Hepatic stellate cell (primary cell): ENCODE measurements at places on chromosomes 5 and 9.

GRCh38 chr5:43601454-43602260 is 1.3 kb upstream of the NNT start:
- DNase-seq: peak; percentile 41

DNA sequence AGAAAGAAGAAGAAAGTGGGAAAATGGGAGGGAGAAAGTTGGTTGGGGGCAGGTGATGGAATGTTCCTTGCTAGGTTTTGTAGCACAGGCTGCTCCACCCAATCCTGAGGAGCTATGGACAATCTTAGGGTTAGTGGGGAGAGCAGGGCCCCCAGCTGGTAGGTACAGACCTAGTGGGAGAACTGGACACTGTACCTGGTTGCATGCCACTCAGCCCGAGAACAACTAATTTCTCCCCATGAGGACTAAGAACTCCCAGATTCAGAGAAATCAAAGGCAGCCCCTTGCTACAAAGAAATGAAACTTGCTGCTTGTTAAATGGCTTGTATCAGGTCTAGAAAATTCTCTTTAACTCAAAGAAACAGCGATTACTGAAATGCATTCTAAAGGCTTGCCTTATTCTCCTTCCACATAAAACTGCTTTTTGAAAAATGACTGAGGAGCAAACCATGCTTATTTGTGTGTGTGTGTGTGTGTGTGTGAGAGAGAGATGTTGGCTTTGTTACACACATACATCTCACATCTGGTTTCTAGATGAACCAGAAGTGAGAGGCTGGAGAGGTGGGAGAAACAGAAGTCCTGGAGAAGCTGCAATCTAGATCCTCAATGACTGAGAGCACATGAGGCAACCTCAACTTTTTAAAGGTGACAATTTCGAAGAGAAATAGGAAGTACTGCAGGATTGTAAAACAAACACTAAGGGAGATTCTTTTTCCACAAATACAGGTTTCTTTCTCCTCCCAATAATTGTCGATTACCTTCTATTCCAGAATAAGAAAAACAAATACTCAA is 28.9 kb downstream of the FYB1 start:
- no peak for DNase-seq

DNA sequence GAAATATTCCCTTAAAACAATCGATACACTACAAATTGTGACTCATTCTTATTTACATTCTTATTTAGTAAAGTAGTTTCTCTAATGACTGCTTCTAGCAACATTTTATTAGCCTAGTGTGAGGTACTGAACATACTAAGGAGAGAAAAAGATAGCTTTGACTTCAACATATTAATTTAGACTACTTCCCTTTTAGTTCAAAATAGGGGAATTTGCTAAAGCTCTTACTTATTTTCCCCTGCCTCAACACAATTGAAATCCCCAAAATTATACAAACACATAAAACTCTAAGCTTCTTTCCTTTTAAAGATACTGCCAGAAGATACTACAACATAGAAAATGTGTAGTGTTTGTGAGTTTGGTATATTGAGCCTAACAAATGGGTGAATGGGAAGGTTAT is 55.2 kb downstream of the ANXA1 start:
- DNase-seq: no peak

GRCh38 chr9:84939774-84940173 is 270.2 kb downstream of the NTRK2 start:
- DNase-seq: no peak

GRCh38 chr5:163773226-163773625 is 267.8 kb downstream of the MAT2B start:
- DNase-seq: no peak

DNA sequence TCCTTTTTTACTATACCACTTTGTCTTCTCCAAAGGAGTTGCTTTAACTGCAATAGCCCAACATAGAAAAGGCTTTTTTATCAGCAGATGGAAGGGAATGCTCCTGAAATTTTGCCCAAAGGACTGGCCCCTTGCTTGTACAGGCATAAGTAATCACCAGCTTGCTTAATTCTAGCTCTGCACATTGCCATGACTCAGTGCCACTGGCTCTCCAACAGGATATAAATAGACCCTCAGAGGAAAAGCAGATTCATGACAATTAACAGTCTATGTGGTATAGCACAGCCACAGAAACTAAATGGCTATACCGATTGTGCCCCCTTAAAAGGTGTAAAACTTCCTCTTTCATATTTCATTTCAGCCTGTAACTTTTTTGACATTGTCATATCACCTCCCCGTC is 227.0 kb downstream of the ZNF608 start:
- peak; percentile 40 for DNase-seq

GRCh38 chr9:86876621-86877196 is 70.6 kb downstream of the GAS1 start:
- DNase-seq: no peak

DNA sequence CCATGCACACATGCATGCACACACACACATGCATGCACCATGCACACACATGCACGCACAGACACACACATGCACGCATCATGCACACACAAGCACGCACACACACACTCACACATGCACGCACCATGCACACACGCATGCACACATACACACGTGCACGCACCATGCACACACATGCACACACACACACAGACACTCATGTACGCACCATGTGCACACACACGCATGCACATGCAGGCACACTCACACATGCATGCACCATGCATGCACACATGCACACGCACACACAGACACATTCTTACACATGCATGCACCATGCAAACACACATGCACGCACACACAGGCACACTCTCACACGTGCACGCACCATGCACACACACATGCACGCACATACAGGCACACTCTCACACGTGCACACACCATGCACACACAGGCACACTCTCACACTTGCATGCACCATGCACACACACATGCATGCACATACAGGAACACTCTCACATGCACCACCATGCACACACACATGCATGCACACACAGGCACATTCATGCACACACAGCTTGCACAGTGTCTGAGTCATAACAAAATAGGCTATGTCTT is 117.5 kb downstream of the TENT4A start:
- DNase-seq: no peak

DNA sequence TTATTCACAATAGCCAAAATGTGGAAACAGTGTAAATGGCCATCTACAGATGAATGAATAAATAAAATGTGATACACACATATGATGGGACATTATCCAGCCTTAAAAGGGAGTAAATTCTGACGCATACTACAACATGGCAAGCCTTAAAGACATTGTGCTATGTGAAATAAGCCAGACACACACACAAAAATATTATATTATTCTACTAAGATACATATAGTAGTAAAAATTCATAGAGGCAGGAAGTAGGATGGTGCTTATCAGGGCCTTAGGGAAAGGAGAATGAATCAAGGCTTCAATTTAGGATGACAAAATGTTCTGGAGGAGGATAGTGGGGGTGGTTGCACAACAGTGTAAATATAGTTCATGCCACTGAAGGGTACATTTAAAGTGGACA is 346.7 kb upstream of the SMARCA2 start:
- no peak for DNase-seq

GRCh38 chr9:15944341-15944740 is 391.5 kb downstream of the CCDC171 start:
- DNase-seq: no peak

GRCh38 chr5:112686675-112687074 is 51.0 kb upstream of the APC start:
- DNase-seq: no peak

- no peak for DNase-seq
Measured at GRCh38 chr9:20353931-20354652, 268.2 kb downstream of the MLLT3 start.

DNA sequence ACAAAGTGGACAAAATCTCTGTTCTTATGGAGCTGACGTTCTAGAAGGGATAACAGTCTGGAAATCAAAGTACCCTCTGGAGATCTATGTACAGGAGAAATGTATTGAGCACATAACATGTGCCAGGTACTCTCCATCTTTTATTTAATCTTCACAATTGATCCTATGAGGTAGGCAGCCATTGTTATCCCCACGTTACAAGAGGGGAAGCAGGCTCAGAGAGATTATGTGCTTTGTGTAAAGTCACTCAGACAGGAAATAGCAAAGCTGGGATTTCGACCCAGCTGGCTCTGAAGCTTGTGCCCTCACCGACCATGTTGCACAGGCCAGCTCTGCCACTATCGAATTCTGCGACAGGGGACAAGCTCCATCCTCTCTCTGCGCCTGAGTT is 21.5 kb downstream of the PDGFRB start:
- DNase-seq: no peak

DNA sequence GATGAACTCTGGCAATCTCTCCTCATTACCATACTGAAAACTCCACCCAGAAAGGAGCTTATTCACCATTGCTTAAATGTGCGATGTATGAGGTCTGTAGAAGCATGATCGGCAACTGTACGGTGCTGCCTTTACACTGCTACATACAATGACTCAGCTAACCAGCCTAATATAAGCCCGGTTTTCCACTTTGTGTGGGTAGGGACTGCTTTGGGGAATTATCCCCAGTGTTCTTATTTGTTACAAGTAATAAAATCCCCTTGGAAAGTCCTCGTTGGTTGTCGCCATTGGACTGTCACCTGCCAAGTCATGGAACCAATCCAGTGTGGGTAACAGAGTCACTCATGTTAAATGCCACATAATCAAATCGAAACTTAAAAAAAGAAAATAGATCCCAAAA is 23.5 kb upstream of the TENT2 start:
- no peak for DNase-seq

- DNase-seq: no peak
Measured at GRCh38 chr5:163535290-163535689, 29.9 kb downstream of the MAT2B start.

- DNase-seq: no peak
Measured at GRCh38 chr5:150582241-150583109, 58.0 kb upstream of the SYNPO start.

GRCh38 chr5:166909040-166909439 is 1382.4 kb upstream of the WWC1 start:
- DNase-seq: no peak

DNA sequence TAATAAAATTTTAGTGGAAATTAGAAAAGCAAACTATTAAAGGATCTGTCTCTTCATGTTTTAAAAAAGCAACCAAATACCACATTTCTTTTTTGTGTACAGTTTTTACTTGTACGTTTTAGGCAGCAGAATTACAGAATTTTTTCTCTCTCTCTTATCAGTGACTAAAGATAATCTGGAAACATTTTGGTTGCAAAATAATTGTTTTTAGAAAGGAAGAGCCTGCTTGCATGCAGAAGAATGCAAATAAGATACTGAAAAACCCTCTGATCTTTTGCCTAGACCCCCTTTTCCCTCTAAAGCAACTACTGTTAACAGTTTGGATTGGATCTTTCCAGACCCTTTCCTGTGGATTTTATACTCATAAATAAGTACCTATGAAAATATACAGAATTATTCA is 75.9 kb upstream of the SGCD start:
- no peak for DNase-seq

- no peak for DNase-seq
Measured at GRCh38 chr5:93591323-93591945, 8.4 kb downstream of the NR2F1 start.

DNA sequence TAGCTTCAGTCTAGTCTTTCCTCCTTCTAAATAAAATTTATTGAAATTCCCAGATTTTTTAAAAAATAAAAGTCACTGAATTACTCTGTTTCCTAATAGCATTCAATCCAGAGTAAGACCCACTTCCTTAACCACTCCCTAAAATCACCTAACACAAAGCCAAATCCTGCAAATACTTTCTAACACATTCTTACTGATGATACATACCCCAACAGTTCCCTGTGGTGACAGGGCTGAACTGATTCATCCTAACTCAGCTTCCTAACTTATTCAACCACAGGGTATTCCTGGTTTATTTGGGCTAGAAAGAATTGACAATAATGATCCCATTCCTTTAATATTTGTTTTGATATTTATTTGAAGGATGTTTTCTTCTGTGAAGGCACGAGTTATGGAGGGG is 40.7 kb upstream of the ZNF300 start:
- DNase-seq: no peak

DNA sequence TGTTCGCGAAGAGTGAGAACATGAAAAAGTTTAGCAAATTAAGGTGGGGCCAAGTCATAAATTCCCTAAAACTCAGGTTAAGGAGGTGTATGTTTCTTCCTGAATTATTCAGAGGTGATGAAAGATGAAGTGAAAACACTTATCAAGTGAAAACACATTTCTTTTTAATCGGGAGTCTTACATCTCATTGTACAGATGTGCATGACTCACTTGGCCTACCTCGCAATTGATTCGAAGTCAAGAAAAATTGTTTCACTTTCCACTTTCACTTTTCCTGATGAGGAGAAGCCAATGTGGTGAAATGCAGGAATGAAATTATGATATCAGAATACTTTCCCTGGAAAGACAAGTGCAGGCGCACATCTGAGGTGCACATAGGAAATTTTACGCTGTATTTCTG is 78.7 kb downstream of the SLC25A46 start:
- DNase-seq: no peak

DNA sequence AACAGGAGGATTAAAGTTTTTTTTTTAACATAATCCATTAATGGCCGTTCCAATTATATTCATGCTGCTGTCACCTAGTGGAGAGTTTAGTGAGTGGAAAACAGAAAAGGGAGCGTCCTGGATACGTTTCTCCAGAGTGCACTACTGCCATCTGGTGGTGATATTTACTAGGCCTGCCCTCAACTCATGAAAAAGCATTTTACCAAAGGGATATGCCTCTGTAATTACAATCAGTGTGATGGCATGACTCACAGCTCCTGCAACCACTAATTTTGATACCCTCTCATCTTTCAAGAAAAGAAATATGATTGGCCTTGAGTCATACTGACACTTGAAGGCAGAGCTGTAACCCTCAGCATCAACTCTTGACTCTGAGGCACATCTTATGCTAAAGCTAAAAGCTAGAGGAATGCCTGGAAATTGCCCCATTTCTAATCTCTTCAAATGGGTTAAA is 20.1 kb downstream of the MINAR2 start:
- DNase-seq: peak; percentile 46

DNA sequence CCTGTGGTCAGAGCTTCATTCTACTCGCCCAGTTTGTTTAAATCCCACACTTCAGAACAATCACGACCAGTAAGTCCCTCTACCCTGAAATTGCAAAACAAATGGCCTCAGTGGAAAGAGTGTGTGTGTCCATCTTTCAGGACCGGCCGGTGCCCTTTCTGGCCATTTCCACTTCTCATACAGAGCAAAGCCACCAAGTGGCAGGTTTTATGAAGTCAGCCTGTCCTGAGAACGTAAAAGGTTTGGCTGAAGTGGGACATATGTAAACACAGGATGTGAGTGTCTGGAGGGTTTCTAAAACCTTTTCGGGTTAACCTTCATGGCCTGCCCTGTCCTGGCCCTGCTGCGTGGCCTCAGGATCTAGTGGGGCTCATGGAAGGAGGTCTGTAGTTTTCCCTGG is 24.7 kb downstream of the NXNL2 start:
- DNase-seq: peak; percentile 46

GRCh38 chr5:120134944-120135343 is 329.2 kb upstream of the PRR16 start:
- no peak for DNase-seq
